ENCODE measurements at places on chromosomes 5 and 9.

- no peak for DNase-seq
These were observed 7.1 kb downstream of the SYNPO start for GRCh38 chr5:150647275-150648251.

GRCh38 chr5:125196481-125197111 lies 450.2 kb upstream of the ZNF608 start:
- DNase-seq = no peak

DNA sequence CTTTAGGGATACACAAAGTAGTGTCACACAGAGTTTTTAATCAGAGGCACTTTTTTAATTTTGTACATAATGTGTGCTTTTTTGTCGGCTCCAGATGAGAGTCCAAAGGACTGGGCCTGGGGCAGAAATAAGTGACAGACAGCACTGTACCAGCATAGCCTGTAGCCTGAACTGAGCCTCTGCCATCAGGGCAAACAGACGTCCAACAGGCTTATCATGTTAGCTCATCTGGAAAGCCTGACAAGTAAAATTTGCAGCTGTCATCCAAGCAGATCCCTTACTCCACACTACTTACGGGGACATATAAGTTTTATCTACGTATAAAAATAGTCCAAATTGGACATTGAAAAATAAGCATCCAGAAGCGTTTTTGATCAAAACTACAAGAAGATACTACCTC lies 233.1 kb upstream of the GAS1 start:
- no peak for DNase-seq

GRCh38 chr9:95724253-95724991 lies 151.1 kb upstream of the ERCC6L2 start:
- peak; percentile 9 for DNase-seq

DNA sequence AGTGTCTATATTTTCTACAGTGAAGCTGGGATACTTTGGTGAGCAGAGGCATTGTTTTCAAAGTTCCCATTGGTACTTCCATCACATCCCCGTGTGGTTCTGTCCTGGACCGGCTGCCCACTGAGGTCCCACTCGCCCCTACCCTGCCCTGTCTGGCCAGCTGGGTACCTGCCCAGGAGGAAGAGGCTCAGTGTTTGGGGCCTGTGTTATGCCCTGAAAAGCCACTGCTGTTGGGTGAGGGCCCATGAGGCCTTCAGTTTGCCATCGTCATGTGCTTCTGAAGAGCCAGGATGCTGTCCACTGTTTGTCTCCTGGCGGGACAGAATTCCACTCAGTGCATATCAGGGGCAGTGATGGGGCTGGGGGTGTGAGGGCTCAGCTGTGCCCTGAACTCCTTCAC lies 2.6 kb upstream of the CEP72 start:
- no peak for DNase-seq

DNA sequence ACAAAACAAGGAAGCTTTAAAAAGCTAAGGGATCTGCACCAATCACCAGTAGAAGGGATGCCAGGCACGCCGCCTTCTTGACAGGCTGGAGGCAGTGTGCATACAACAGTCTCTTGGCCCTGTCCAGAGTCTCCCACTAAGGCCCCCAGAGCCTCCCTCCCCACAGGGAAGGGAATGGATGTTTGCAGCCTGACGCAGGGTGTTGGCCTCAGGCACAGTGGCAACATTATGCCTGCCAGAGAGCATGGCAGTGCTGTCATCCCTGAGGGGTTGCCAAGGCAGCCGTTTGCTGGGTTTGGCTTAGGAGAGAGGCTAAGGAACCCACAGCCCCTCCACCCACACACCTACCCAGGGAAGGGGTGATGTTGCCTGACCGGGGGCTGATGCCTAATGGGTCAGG lies 4.8 kb downstream of the HBEGF start:
- no peak for DNase-seq

DNA sequence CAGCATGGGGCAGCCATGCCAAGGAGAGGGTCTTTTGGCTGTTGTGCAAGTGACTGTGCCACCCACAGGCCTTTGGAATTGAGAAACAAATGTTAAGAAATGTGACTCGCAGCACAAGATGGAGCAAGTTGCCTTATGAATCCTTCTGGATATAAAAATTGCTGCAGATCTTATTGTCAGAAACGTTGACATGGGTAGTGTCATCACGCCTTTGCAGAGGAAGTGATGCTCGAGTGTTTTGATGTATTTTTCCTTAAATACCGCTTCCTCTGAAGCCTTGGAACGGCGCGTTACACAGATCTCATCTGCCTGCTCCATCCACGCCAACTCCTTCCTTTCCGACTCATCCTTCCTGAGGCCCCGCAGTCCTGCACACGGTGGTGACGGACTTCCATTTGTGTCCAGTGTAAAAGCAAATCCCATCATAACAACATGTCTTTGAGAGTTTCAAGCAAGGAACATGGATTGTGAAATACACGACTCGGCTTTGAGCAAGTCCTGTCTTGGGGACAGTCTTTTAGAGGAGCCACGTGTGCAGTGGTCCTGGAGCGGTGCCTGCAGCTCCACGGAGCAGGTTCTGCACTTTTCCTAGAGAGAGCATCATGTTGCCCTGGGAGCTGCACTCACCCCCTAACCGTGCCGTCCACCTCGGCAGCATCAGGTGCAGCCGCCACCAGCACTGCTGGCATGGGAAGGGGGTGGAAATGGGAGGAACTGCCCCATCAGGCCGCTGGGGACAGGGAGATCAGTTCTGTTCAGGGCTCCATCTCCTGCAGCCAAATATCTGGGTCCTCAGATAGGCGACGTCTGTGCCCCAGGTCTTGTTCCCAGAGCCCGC lies 15.1 kb downstream of the ROPN1L start:
- no peak for DNase-seq

DNA sequence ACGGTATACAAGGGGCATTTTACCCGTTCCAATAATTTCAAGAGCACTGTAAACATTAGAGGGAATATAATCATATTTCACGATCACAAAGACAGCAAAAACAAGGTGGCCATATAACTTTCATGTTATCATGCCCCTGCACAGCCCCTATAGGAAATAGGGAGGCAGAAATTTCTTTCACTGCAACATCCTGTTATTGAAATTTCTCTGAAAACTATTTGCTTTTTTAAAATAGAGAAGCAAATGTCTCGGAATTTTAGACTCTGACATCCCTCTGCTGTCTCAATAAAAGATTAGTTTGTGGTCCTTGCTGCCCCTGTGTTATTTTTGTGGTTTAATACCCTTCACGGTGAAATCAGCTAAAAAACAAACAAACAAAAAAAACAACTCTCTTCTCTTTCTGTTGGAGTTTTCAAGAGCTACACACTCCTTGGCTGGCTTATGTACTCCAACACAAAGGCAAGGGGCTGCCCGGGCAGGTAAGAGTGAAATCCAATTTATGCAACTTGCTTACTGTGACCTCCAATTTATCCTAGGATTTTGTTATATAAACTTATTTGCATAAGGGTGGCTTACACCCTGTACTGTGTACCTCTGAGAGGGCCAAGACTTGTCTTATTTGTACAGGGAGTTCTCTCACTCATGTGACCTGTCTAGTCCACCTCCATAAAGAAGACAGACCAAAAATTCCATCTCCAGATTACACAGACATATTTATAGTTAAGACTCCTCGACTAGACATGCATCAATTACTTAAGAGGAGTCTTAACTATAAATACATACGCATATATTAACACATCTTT lies 223.6 kb downstream of the MLLT3 start:
- DNase-seq = no peak

- DNase-seq = peak; percentile 15
These were observed 12.0 kb downstream of the PBX3 start for GRCh38 chr9:125758986-125759763.

DNA sequence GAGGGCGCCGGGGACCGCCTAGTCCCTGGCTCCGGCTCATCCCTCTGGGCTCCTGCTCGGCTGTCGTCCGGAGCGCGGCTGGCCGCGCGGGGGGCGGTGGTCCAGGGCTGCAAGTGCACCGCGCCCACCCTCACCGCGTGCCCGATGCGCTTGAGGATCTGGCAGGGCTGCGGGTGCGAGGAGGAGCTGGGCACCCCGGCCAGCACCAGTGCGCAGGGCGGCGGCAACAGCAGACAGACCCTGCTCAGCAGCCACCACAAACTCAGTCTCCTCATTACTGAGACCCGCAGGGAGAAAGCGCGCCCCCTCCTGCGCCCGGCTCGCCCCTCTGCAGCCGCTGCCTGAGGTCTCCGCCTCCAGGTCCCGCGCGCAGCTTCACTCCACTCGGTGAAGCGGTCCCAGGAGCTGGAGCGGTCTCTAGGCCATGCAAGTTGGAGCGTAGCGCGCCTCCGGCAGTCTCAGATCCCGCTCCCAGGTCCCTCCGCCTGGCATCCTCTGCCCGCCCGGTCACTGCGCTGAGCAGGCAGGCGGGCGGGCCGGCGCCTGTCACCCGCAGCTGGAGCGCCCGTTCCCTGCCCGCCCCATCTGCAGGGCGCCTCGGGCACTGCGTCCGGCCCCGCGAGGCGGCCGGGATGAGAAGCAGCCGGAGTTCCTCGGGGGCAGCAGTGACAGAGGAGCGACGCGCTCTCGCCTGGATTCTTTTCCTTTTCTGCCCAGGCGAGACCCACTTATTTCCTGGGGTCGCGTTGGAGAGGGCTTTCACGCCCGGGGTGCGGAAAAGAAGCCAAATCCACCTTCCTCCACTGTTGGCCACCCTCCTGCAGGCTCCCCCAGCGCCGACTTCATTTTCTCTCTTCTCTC lies 512 bp downstream of the GRIN3A start:
- peak; percentile 44 for DNase-seq

DNA sequence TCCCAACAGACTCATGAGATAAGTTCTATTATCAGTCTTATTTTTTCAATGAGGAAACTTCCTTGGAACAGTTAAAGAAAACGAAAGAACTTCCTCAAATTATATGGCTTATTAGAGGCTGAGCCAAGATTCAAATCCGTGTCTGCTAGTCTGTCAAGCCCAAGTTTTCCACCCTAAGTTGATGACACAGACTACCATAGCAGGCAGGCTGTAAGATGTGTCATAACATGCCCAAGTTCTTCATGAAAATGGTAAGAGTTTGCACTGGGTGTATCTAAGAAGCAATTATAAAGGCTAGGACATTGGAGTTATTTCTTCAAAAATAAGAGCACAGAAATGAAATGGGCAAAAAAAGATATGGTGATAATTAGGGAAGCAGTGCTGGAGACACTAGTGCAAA lies 634.5 kb downstream of the BRINP1 start:
- DNase-seq = no peak

- DNase-seq = no peak
These were observed 93.6 kb downstream of the TTLL11 start for GRCh38 chr9:121999556-121999955.

DNA sequence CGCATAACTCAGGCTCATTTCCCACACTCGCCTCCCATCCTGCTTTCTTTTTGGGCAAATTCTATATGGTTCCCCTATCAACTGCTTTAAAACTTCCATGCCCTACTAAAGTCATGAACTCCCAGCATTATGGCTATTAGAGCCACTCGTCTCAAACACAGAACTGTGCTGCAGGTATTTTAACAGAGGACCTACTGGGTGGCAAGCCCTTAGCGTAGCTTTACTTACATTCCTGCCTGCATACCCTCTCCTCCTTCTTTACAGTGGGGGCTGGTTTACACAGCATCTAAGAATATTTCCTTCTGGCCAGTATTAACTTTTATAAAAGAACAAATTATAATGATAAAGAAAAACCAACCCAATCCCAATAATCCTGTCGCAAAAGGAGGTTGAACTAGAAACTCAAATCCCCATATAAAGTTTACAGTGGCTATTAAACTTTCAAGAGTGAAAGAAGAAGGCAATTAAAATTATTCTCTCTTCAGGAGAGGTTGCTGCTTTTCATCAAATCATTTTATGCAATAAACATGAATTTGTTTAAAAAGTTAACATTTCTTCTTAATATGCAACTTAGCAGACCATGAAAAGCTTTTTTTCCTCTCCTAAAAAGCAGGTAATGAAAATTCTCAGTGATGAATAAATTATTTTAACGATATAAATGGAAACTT lies 100.6 kb downstream of the ELAVL2 start:
- DNase-seq = no peak

- peak; percentile 77 for DNase-seq
These were observed 379 bp downstream of the PCDHGA3 start for GRCh38 chr5:141343953-141344463.

GRCh38 chr9:21668516-21668915 lies 133.9 kb upstream of the MTAP start:
- DNase-seq = no peak

DNA sequence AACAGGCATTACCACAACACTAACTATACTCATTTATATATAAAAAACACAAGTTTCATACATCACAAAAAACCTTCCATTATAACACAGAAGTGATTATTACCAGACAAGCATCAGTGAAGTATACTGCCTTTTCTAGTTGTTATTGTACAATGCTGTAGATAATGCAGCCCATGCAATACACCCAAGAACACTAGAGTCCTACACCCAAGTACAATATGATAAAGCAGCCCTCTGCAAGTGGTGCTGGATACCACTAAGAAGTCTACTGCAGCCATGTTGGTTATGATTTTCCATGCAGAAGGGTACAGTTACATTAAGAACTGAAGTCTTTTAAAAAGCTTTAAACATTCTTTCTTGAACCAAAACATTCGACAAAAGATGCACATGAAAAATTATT lies 10.3 kb downstream of the ZFAND5 start:
- DNase-seq = no peak

DNA sequence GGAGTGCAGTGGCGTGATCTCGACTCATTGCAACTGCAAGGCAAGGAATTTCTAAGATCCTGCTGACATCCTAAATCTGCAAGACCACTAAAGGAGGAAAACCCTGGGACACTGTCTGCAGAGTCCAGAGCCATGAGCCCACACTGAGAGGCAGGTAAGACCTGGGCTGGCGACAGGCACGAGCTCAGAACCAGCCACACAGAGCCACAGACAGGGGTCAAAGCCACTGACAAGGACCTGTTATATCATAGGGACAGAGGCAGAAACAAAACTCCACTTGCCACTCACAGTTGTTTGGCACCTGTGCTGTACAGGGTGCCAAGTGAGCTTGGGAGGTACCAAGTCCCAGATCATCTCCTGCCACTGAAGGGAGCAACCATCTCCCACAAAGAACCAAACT lies 34.2 kb downstream of the IPPK start:
- DNase-seq = no peak

- no peak for DNase-seq
These were observed 2045.4 kb upstream of the CDH6 start for GRCh38 chr5:29148073-29148472.

GRCh38 chr9:129182625-129183494 lies 4.8 kb upstream of the IER5L start:
- DNase-seq = no peak

GRCh38 chr5:143521141-143521540 lies 117.7 kb upstream of the NR3C1 start:
- no peak for DNase-seq

- DNase-seq = no peak
These were observed 192.4 kb downstream of the DOCK8 start for GRCh38 chr9:406886-407654.

GRCh38 chr9:105967797-105968196 lies 273.5 kb downstream of the TMEM38B start:
- no peak for DNase-seq

GRCh38 chr9:116409638-116410037 lies 256.0 kb downstream of the PAPPA start:
- DNase-seq = no peak

GRCh38 chr5:151523335-151523734 lies 67.8 kb downstream of the FAT2 start:
- DNase-seq = peak; percentile 51
